GM23338 (cell line): ENCODE measurements at places on chromosomes 3 and 15.

- DNase-seq = peak; percentile 70
Observed at GRCh38 chr3:98801043-98801747, 38.1 kb downstream of the ST3GAL6 start.

DNA sequence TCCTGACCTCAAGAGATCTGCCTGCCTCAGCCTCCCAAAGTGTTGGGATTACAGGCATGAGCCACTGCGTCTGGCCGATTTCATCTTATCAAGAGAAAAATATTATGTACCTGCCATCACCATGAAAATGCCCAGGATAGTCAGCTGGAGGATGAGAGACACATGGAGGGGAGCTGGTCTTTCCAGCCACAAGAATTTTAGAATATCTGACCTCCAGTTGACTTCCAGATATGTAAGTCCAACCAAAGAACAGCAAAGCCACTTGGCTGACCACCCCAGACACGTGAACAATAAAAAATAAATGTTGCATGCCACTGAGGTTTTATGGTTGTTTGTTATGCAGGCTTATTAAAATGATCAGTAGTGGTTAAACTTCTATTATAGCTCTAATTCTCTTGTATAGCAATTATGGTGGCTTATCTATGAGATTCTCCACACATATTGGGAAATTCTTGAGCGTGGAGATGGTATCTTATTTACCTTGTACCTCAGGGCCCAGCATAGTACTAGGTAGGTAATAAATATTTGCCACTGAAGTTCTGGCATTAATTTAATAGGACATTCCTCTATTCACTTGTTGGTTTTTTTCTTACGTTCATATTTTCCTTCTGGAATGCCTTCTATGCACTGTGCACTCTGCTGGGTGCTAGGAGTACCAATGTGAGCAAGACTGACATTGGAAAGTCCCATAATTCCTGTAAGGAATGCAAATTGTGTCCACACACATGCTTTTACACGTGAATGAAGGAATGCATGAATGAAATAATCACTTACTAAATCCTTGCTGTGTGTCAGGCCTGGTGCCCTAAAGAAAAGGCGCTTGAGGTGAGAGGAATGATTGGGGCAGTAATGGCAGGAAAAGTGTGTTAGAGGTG is 77.6 kb downstream of the EDEM1 start:
- no peak for DNase-seq

DNA sequence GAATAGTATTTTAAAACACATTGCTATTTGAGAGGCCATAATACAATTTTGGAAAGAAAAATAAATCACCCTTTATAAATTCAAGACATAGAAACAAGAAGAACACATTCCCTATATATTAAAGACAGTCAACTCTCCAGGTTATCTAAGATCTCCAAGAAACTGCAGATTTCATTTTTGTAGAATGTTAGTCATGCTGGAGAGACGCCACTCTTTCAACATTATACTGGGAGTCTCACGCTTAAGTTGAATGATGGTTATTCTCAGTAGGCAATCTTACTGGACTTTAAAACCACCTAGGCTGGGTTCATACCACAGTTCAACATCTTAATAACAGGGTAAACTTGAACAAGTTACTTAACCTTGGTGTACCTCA is 3.6 kb upstream of the CHRM5 start:
- DNase-seq = no peak

GRCh38 chr3:156760333-156760732 is 65.8 kb upstream of the LEKR1 start:
- no peak for DNase-seq

GRCh38 chr15:101124731-101125451 is 127.0 kb downstream of the CHSY1 start:
- no peak for DNase-seq

DNA sequence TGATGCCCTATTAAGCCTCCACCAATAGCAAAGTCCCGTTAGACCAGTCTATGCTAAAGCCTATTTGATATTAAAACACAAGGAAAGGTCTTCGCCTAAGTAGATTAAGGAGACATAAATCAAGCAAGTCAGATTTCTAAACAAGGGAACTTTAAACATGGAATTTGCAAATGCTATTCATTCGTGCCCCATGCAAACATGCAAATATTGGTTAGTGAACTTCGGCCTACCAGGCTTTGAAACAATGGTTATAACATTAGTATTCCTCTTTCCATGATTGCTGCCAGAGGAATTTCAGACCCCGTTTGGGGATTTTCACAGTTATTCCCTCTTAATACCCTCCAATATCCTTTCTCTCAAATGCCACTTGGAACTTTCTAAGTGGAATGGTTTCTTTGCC is 36.9 kb upstream of the ZNF280D start:
- DNase-seq = no peak

GRCh38 chr15:57649138-57649537 is 57.4 kb upstream of the POLR2M start:
- DNase-seq = no peak

DNA sequence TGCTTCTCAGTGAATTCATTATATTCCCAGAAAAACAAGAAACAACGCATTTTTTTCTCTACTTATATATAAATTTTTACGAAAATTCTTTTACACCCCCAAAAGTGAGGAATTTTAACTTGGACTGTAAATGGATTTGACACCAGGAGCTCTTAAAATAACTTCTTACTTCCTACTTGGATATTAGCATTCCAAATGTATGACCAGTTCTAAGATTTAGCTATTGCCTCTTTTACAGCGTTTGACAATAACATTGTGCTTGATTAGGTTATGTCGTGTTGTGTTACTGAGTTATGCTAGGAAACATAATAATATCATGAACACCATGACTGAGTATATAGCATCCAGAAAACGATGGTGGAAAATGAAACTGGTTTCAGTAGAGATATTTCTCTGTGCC is 177.0 kb downstream of the CNTN6 start:
- no peak for DNase-seq

DNA sequence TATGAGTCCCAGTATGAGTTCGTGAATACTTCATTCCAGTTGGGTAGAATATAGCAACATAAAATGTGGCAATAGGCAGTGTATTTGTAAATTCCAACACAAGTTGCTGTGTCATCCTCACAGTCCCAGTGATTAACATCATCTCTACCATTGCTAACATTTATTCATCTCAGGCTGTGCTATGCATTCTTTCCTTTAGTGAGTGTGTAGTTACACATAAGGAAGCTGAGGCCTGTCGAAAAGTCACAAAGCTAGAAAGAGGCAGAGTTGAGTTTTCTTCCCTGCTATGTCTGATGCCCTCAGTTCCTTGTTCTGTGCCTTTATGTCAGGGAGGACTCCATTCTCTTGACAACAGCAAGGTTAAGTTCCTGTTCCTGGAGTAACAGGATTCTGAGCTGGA is 96.4 kb downstream of the FNDC3B start:
- DNase-seq = no peak

GRCh38 chr3:141011232-141011996 is 39.7 kb upstream of the SPSB4 start:
- peak; percentile 95 for DNase-seq

- no peak for DNase-seq
Observed at GRCh38 chr15:60895986-60896385, 333.1 kb downstream of the RORA start.

GRCh38 chr3:170277833-170278580 is 55.8 kb downstream of the PRKCI start:
- no peak for DNase-seq

DNA sequence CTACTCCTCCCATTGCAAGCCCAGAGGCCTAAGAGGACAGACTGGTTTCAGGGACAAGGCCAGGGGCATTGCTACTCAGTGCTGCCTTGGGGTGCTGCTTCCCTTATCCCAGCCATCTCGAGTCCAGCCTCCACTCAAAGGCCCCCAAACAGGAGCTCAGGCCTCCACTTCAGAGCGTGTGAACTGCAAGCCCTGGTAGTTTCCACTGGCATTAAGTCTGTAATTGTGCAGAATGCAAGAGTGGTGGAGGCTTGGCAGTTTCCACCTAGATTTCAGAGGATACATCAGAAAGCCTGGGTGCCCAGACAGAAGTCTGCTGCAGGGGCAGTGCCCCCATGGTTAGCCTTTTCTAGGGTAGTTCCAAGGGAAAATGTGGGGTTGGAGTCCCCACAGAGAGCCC is 192.8 kb upstream of the ST8SIA2 start:
- DNase-seq = no peak

GRCh38 chr3:190432216-190432615 is 17.5 kb downstream of the TMEM207 start:
- DNase-seq = no peak

GRCh38 chr3:149042789-149043386 is 43.4 kb downstream of the HLTF start:
- no peak for DNase-seq

GRCh38 chr3:105397974-105398373 is 31.3 kb downstream of the ALCAM start:
- DNase-seq = no peak

DNA sequence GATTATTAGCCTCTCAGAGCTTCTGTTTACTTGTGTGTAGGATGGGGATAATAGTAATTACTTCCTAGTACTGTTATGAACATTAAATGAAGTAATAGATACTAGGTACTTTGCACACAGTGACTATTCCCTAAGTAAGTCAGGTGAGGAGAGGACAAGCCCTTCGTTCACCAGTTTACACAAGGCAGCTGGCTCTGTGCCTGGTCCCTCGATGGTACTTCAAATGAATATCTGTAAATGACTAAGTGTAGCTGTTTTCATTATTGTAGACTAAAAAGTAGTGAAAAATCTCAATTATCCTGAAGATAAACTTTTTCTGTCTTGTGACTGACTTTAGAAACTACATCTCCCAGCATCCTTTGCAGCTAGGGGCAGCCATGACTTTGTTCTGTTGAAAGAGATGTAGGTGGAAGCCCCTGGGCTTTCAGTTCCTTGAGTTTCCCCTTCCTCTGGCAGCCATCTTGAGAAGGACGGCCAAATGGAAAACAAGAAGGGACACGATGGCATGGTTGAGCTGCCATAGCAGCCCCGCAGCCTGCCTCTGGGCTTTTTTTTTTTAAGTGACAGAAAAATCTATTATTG is 11.7 kb upstream of the WNT7A start:
- peak; percentile 82 for DNase-seq

GRCh38 chr15:65985387-65985786 is 116.1 kb downstream of the RAB11A start:
- no peak for DNase-seq

- DNase-seq = no peak
Observed at GRCh38 chr15:66070220-66070934, 183.2 kb downstream of the MEGF11 start.

GRCh38 chr3:50484722-50485121 is 18.7 kb downstream of the CACNA2D2 start:
- DNase-seq = no peak

DNA sequence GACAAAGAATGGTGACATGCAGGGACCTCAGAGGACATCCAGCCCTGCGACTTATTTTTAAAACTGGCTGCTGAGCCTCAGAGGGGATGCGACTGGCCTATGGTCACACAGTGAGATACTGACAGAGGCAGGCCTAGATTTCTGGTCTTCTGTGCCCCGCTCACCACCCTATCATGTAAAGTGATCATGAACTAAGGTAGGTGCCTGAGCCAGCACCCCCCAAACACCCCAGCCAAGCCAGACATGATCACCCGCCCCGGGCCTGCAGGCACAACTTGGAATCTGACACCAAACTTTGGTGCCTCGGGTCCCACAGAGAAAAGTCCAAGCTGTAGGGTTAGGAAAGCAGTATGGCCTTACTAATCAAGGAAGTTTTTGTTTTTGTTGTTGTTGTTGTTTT is 33.9 kb upstream of the HHATL start:
- DNase-seq = no peak
